HFFc6 (cell line): ENCODE measurements at places on chromosomes 6 and 20. TPM values are rescaled to one million over a fixed set of nuclear protein-coding genes. Genes with fewer than 3 reads are reported as not detected.

DNA sequence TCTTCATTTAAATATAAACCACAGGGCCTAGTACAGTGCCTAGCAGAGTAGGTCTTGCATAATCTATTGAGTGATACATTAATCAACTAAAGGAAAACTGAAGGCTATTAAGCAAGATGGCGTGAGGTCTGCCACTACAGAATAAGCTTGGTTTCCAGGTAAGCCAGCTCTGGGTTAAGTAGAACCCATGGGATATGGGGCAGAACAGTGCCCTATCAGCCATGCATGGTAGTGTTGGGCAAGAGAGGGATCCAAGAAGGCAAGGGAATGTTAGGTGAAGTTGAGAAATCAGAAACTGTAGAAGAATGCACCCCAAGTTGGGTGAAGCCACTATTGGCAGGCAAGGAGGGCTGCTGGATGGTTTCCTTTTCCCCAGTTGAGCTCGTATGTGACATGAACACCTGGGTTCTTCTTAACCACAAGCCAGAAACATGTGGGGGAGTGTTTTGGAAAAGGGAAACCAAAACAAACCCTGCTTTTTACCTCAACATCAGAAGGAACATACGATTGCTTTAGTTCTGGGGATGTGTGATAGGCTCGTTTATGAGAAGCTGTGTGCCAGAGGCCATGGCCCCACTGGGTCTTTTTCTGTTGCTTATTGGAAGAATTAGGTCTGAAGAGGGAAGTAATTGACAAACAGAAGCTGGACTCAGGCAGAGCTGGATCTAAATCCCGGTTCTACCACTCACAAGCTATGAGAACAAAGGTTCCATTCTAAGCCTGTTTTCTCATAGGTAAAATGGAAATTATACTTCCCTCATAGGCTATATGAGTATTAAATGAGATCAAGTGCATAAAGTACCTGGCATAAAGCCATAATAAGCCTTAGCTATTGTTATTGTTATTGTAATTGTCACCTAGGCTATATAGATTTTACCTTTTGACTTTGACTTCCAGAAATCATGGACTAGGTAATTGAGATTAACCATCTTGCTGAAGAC lies 33.5 kb downstream of the NEDD9 start:
- DNase-seq: no peak

TPX2 gene
- total RNA-seq: 51.0 to 108 TPM (median 93.0 TPM) in 3 replicates

- no peak for DNase-seq
These were observed 155.1 kb upstream of the MMS22L start for GRCh38 chr6:97438011-97438671.

DNA sequence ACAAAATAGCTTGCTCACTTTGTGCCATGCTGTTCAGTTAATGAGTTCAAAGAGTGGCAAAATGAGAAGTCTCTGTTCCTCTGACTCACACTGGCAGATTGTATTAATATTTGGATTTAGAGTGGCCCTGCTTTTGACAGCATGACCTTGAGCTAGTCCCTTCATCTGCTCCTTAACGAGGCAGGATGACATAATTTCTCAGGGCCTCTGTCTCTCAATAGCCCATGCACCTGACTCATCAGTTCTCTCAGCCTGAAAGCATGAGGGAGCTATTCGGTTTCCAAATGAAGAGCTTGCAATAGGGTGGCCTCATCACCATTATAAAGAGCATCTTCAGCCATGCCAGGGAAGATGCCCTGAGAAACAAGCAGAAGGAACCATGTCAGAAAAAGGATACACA lies 38.2 kb downstream of the CAP2 start:
- DNase-seq: peak; percentile 78

GRCh38 chr6:46954837-46955451 lies 33.2 kb upstream of the ADGRF5 start:
- no peak for DNase-seq

- no peak for DNase-seq
These were observed 24.8 kb downstream of the GNAS start for GRCh38 chr20:58877050-58877975.

GRCh38 chr6:144055121-144055931 lies 40.0 kb downstream of the SF3B5 start:
- no peak for DNase-seq

BEND3 gene
- total RNA-seq: 1.8 to 2.3 TPM (median 2.2 TPM) in 3 replicates

DNA sequence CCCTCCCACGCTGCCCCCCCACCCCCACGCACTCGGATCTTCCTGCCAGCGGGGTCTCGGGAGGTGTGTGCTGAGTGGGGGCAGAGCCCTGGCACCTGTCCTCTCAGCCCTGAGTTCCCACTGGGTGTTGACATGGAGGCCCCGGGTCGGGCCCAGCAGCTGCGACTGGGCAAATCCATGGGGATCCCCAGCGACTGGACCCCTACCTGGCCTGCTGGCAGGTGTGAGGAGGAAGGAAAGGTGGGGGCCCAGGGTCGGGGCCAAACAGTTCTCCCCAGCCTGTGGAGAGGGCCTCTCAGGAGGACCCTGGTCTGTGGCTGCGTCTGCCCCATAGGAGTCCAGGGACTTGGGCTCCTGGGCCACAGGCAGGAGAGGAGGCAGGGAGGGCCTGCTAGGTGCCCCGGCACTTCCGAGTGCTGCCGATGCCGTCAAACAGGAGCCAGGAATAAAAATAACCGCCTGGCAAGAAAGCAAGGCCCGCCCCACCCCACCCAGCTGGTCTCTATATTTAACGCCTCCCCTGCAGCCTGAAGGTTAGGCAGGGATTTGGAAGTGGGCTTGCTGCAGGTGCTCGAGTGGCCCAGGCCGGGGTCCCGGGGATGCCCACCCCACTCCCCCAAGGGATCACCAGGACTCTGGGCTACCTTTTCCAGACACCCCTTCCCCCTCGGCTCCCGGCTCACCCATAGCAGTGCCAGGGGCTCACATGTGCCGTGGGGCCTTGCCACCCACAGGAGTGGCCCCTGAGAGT lies 1.4 kb upstream of the EEF1A2 start:
- DNase-seq: no peak

MYLK4 gene
- total RNA-seq: 0.13 to 0.27 TPM (median 0.14 TPM) in 3 replicates

DNA sequence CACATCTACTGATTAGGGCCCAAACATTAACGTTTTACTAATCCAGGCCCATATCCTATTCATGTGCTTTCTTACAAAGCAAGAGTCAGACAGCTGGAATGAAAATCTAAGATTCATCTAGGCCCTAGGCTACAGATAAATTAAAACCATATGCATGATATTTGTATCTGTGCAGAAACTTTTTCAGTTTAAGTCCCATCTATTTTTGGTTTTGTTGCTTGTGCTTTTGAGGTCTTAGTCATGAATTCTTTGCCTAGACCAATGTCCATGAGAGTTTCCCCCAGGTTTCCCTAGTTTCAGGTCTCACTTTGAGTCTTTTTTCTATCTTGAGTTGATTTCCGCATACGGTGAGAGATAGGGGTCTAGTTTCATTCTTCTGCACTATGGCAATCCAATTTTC lies 20.2 kb downstream of the ADNP start:
- DNase-seq: peak; percentile 95

NHSL1 gene
- 4.9 and 9.3 TPM in 2 replicates for total RNA-seq

- DNase-seq: no peak
These were observed 647.9 kb upstream of the AGPAT4 start for GRCh38 chr6:161921602-161922395.

- no peak for DNase-seq
These were observed 59.9 kb downstream of the SLC22A2 start for GRCh38 chr6:160198606-160199211.

DNA sequence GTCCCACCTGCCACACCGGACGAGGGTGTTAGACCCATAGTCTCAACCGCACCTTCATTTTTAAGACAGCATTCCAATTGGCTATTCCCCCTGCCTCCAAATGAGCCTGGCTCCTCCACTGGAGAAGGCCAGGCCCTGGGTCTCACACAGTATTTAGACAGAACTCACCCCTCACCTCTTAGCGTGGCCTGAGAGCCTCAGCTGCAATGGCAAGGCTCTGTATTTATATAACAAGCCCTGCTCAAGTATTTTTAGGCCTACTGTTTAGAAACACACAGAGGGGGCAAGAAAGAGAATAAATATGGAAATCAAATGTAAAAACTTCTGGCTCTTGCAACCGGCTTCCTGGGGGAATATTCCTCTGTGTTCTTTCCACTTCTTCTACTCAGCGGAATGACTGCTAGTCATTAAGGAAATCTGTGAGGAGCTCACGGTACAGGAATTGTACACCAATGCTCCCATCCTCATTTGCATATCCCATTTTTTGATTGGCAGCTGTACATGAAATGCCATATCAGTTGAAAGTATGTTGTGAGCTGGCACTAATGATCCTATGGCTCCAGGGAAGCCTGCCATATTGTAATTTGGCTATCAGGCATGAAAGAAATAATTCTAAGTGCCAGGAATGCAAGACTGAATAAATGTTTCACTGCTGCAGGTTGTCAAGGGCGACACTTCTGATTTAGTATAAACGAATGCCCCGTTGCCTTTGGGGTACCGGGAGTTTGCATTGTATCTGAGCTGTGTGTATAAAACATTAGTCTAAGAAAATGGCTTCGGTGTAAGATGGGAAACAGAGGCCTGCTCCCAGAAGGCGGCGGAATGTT lies 207.5 kb downstream of the ZNF217 start:
- no peak for DNase-seq

ECI2 gene
- total RNA-seq: 81.2 to 107 TPM (median 91.0 TPM) in 3 replicates

DNA sequence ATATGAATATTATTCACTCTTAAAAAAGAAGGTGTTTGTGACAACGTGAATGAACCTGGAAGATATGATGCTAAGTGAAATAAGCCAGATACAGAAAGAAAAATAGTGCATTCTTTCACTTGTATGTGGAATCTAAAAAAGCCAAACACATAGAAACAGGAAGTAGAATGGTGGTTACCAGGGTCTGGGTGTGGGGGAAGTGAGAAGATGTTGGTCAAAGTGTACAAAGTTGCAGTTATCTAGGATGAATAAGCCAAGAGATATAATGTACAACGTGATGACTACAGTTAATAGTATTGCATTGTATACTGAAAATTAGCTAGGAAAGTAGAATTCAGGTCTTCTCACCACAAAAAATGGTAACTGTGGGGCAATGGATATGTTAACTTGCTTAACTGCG lies 151.1 kb upstream of the HCRTR2 start:
- no peak for DNase-seq

SPINT3 gene
- total RNA-seq: not detected in 3 replicates

- DNase-seq: no peak
These were observed 235.0 kb upstream of the GMDS start for GRCh38 chr6:2480267-2480966.

SAPCD1 gene
- total RNA-seq: 1.4 and 2.0 TPM in 2 replicates

DNA sequence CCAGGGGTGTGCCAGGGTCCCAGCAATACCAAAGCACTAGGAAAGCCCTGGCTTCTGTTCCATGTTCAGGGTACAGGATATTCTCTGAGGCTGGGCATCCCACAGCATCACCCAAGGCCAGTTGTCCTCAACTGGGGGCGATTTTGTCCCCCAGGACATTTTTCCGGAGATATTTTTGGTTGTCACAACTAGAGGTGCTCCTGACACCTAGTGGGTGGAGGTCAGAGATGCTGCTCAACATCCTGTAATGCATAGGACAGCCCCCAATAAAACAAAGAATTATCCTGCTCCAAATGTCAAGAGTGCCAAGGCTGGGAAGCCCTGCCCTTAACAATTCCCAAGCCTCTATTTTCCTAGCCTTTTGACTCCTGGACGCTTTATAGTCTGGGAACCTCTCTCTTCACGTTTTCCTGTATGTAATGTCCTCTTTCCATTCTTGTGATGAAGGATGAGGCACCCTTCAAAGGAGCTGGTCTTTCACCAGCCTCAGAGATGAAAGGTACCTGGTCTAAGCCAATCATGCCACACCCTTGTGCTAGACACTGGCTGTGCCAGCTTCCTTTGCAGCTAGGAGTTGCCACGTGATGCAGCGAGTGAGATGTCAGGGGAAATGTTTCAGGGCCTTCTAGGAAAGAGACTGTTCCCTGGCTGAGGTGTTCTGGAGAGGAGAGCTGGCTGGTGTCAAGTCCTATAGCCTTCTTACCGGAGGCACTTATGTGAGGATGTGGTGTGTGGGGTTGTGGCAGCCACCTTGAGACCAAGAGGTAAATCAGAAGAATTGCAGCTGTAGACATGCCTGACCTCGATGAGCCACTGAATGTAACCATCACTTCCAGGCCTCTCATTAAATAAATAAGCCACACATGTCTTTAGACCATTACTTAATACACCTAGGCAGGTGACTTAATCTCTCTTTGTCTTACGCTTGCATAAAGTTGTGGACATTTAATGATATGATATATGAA lies 23.4 kb upstream of the KCNG1 start:
- DNase-seq: no peak

DNA sequence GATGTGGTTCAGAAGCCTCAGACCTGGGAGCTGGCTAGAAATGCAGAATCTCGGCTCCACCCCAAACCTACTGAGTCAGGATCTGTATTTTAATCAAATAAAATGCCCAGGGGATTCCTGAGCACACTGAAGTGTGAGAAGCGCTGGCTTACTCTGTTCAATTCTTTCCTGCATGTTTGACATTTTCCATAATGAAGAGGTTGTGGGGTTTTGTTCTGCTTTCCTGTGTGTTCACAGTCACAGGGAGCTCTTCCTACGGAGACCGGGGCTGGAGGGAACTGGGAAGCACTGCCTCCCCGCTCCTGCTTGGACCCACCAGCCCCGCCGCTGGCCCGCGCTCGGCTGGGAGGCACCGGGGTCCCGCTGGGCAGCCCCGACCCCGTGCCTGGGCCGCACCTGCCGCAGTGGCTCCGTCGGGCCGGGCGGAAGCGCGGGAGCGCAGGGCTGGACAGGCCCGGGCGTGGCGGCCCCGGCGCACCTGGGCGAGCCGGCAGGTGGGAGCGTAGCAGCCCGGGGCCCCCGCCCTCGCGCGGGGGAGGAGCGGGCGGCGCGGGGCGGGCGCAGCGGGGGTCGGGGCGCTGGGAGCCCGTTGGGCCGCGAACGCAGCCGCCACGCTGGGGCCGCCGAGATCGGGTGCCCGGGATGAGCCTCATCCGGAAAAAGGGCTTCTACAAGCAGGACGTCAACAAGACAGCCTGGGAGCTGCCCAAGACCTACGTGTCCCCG lies at the start of gene MAPK13:
TSS of gene MAPK13 (plus strand) at position 573 of the 726 bp plus-strand sequence. CDS start at position 643, 70 bp downstream.
- DNase-seq: no peak

- DNase-seq: peak; percentile 1
These were observed 122.4 kb upstream of the EXOC2 start for GRCh38 chr6:815348-815738.

GRCh38 chr6:37456816-37457560 lies 24.0 kb downstream of the CMTR1 start:
- peak; percentile 90 for DNase-seq

KCNQ5 gene
- 19.9 to 35.5 TPM (median 24.5 TPM) in 3 replicates for total RNA-seq

METTL24 gene
- not detected in 3 replicates for total RNA-seq

GRCh38 chr20:3168079-3168828 lies 5.1 kb downstream of the LZTS3 start:
- DNase-seq: no peak
